ENCODE measurements at places on chromosomes 16 and 17.

GRCh38 chr16:82013139-82013538 is 1.9 kb upstream of the SDR42E1 start:
- no peak for DNase-seq

DNA sequence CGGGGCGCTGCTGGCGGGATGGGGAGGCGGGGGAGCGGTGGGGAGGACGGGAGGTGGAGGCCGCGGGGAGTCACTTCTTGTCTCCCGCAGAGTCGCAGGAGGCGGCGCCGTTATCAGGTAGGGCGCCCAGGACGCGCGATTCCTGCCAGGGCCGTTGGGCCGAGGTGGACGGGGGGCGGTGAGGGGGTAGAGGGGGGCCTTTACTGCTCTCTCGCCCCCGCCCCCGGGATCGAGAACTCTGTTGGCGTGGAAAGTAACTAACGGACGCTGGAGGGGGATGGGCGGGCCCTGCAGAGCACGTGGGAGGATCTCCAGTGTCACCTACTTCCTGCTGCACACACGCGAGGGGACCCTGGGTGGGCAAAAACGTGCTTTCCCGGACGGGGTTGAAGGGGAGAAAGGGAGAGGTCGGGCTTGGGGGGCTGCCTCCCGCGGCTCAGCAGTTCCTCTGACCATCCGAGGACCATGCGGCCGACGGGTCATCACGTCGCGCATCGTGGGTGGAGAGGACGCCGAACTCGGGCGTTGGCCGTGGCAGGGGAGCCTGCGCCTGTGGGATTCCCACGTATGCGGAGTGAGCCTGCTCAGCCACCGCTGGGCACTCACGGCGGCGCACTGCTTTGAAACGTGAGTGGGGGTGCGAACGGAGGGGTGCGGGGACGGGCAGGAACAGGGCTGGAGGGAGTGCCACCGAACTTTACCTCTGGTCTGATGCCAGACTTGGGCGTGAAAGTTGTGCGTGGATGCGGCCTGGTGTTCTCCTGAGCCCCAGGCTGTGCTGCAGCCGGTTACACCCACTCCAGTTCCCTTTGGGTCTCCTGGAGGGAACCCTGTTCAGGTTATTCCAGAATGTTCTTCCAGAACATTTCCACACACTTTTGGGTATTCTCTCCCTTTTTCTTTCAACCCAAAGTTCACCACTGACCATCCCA is 569 bp downstream of the PRSS21 start:
- DNase-seq: no peak

DNA sequence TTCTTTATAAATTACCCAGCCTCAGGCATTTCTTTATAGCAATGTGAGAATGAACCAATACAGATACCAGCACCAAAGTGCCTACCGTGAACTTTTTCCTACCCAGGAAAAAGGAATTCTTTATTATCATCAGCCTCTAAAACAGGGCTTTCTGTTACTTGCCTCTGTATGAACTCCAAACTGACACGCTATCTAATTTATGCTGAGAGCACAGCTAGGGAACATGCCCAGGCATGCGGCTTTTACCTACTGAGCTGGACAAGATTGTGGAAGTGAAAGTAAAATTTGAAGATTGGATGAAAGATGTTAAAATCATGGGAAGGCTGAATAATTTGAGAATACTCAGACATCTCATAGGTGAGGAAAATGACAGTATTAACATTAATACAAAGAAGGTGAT is 24.4 kb upstream of the ADCY9 start:
- DNase-seq: no peak

GRCh38 chr16:20940871-20941635 is 40.5 kb downstream of the LYRM1 start:
- no peak for DNase-seq

DNA sequence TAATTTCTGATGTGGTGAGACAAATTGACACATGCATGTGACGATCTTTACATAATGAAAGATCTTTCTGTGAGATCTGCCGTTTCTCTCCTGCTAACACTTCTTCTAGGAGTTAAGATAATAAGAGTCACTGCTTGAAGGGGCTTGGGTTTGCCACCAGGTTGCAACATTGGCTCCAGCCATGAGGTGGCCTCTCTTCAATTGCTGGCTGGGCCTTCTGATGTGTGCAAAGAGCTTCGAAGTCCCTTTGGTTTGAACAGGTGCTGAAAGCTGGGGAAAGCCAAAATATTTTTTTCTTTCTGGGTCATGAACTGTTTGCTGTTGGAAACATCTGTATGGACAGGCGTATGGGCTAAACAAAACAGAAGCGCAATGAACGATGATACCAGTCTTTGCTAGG is 204.1 kb upstream of the SALL1 start:
- DNase-seq: no peak

GRCh38 chr16:66844009-66844341 is 239 bp upstream of the CA7 start:
- no peak for DNase-seq

- DNase-seq: no peak
Observed at GRCh38 chr17:73126716-73127473, 34.4 kb upstream of the SLC39A11 start.

Data from AG04449 (cell line).